ENCODE measurements at places on chromosomes 12 and 14. TPM values are rescaled to one million over a fixed set of nuclear protein-coding genes. Genes with fewer than 3 reads are reported as not detected.

The HAL gene
- 3.0 TPM for total RNA-seq

The LRRC43 gene
- not detected for total RNA-seq

- H3K27ac ChIP-seq: peak overlapping the region; percentile 34
- no peak overlapping the region for H3K4me3 ChIP-seq
- peaks cover 6% of the 10 kb centered on the region for H3K4me1 ChIP-seq
- H3K36me3 ChIP-seq: no peaks in the 10 kb centered on the region
- peaks cover 3% of the 10 kb centered on the region for H3K27me3 ChIP-seq
- no peak for DNase-seq
These were observed 7.4 kb upstream of the SNAPC1 start for GRCh38 chr14:61754627-61755381.

- no peaks in the 10 kb centered on the region for H3K4me1 ChIP-seq
- peaks cover 37% of the 10 kb centered on the region for H3K27me3 ChIP-seq
- DNase-seq: no peak
- H3K27ac ChIP-seq: no peak overlapping the region
- H3K36me3 ChIP-seq: no peaks in the 10 kb centered on the region
These were observed 39.8 kb downstream of the GRIN2B start for GRCh38 chr12:13941258-13942249.

- H3K4me3 ChIP-seq: peak overlapping the region; percentile 88
- H3K27me3 ChIP-seq: peaks cover 22% of the 10 kb centered on the region
- peaks cover 39% of the 10 kb centered on the region for H3K4me1 ChIP-seq
- DNase-seq: peak; percentile 39
- no peak overlapping the region for H3K27ac ChIP-seq
These were observed 10.0 kb downstream of the LRCOL1 start for GRCh38 chr12:132600048-132601032.

GRCh38 chr14:71967704-71968103 is 35.5 kb downstream of the RGS6 start:
- peaks cover 18% of the 10 kb centered on the region for H3K27me3 ChIP-seq
- H3K4me1 ChIP-seq: no peaks in the 10 kb centered on the region
- no peak overlapping the region for H3K27ac ChIP-seq

DNA sequence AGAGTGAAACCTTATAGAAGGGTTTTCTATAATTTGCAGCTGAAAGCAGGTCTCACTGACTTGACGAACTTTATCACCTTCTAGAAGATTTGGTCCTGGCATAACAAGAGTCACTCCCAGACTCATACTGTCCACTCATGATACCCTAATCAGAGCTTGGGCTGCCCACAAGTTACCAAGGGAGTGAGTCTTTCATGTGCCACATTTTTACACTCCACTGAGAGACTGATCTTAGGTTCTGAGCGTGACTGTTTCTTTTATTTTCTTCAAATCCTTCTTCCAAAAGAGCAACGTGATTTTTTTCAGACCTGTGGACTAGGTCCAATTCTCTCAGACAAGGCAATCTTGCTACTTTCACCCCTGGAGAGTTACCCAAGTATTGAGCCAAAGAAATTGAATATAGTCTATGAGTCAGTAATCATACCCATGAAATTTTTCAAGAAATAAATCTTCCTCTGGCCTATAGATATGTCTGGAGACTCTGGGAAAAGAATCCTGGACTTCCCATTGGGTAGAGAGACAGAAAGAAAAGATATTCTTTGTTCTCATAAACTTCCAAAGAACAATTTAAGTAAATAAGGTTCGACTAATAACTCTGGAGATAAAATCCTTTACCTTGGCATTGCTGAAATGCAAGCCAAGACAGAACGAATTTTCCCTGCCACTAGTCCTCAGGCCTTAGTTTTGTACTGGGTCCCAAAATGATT is 26.9 kb downstream of the SIX1 start:
- no peaks in the 10 kb centered on the region for H3K36me3 ChIP-seq
- H3K27me3 ChIP-seq: peaks cover 12% of the 10 kb centered on the region
- H3K27ac ChIP-seq: no peak overlapping the region

GRCh38 chr12:54024581-54025305 is 3.5 kb upstream of the HOXC6 start:
- no peak overlapping the region for H3K4me3 ChIP-seq
- DNase-seq: no peak
- H3K27me3 ChIP-seq: peaks cover 82% of the 10 kb centered on the region
- no peak overlapping the region for H3K27ac ChIP-seq

The CACNB3 gene
- 3.2 TPM for total RNA-seq

DNA sequence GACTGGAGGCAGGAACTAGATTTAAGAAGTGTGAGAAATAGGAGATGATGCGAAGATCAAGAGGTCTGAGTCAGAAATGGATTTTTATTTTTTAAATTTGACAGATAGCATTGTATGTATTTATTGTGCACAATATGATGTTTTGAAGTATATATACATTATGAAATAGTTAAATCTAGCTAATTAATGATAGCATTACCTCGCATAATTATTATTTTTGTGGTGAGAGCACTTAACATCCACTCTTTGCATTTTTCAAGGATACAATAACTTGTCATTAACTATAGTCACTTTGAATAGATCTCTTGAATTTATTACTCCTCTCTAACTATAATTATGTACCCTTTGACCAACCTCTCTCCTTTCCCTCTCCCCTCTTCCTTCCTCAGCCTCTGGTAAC is 3.7 kb downstream of the SMOC1 start:
- DNase-seq: no peak
- no peaks in the 10 kb centered on the region for H3K36me3 ChIP-seq
- no peak overlapping the region for H3K27ac ChIP-seq
- peaks cover 5% of the 10 kb centered on the region for H3K4me1 ChIP-seq

Data from naive thymus-derived CD8-positive, alpha-beta T cell (primary cell).